ENCODE measurements at places on chromosomes 2 and 18. TPM values are rescaled to one million over a fixed set of nuclear protein-coding genes. Genes with fewer than 3 reads are reported as not detected.

- no peak for DNase-seq
Observed at GRCh38 chr2:11090187-11090586, 65.1 kb upstream of the SLC66A3 start.

DNA sequence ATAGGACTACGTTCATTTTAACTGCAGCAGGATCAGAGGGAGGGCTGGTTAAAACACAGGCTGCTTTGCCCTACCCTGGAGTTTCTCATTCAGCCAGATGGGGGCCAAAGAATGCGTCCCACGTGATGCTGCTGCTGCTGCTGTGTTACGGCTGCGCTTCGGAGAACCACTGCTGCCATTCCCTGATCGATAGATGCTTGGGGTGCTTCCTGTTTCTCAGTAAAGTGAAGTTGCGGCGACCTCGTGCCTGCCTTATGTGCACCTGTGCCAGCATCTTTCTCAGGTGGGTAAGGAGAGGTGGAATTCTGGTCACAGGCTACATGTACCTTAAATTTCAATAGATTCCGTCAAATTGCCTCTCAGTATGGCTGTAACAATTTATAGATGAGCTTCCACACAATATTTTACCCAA lies 24.7 kb upstream of the TOGARAM2 start:
- DNase-seq: peak; percentile 76

DNA sequence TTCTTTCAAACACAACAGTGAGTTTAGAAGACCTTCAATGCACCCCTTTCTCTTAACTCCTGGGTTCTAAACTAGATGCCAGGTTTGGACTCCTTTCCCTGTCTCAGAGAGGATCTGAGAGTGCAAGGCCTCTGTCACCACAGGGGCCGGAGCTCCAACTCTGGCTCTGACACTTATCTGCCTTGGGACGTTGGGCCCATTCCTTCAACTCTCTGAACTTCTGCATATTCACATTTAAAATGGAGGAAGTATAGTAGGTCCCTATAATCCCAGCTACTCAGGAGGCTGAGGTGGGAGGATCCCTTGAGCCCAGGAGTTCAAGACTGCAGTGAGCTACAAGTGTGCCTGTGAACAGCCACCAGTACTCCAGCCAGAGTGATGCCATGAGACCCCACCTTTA lies 44.1 kb upstream of the ZFP36L2 start:
- DNase-seq: no peak

GRCh38 chr2:136242687-136243277 lies 124.8 kb upstream of the CXCR4 start:
- no peak for DNase-seq

DNA sequence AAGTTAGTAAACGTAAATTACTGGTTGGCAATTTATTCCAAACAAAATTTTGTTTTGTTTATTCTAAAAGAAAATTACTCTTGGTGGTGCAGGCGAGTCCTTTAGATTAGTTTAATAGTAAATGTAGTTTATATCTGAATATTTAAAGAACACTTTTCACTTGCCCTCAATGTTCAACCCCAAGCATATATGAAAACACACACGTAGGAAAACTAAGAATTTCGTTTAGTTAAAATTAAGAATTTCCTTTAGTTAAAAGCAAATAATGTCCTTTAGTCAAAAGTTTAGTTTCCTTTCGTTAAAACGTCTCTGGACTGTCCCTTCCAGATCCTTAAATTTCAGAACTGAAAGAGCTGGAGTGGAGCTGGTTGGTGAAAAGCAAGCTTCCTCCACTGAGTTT lies 19.1 kb upstream of the CYTIP start:
- no peak for DNase-seq

- no peak for DNase-seq
Observed at GRCh38 chr2:20551945-20552328, 99.0 kb downstream of the HS1BP3 start.

- no peak for DNase-seq
Observed at GRCh38 chr2:10541775-10542432, 93.8 kb upstream of the ODC1 start.

DNA sequence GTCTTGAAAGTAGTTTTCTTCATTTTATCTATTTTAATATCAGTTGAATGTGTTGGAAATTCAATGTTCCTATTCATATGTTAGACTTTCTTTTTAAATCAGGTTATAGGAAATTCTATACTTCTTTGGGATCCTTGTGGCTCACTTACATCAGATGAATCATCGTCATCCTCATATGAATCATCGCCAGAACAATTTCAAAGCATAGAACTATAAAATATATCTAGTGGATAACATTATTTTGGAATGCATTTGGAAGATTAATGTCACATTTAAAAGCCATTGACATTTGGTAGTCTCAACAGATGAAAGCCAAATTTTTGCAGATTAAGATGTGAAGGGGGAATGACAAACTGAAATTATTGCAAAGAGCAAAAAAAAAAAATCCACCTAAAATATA lies 94.1 kb downstream of the FAM161A start:
- DNase-seq: no peak

DNA sequence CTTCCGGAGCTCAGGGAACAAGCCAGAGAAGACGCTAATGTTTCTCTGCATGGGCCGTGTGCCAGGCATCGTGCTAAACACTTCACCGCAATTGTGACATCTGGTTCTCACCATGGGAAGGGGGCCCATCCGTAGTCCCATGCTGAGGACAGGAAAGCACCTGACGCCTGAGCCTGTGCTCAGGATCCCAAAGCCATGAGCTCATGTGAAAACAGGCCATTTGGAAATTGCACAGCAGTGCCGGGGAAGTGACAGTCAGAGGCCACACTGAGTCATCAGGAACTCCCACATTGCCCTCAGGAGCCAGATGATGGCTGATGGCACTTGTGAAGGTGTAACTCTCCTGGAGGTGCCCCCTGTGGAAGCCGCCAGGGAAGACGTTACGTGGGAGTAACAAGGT lies 141.0 kb downstream of the INHBB start:
- DNase-seq: no peak

DNA sequence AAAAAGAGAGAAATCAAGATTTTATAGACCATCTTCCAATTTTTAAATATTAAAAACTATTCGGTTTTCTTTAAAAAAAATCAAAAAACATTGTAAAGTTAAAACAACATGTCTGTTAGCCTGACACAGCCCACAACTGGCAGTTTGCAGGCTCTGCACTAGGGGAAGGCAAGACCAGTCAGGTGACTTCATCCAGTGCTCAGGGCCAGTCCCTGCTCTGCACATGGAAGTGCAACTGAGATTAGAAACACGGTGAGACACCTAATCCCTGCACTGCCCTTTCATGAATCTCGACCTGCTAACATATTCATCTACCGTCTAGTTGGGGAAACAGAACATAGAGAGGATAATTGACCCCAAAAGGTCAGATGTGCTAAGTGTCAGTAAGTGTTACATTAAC lies 135.2 kb downstream of the BARD1 start:
- no peak for DNase-seq

DNA sequence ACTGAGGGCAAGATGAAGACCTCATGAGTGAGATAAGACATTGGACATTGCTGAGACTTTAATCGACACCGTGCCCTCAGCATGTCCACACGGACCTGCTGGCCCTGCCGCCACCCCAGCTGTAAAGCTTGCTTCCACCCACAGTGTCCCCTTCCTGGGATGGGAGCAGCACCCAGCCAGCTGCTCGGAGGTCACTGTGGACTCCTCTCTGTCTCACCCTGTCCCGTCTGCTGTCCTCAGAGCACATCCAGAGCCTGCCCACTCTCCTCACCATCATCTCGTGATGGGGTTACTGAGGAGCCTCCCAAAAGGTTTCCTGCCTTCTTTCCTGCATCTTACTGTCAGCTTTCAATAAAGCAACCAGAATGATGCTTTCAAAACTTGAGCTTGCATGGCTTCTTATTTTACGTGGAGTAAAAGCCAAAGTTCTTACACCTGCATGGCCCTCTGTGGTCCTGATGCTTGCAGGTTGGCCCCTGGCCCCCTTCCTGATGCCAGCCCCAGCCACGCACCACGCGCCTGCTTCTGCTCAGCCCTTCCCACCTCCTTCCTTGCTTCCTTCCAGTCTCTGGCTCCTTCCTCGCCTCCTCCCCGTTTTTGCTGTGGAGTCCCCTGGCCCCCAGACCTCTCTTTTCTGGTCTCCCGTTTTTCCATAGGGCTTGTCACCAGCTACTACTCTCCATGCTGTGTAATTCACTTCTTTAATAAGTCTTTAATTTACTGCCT lies 67.0 kb downstream of the DGKD start:
- no peak for DNase-seq

CDC42EP3 gene
- total RNA-seq: 19.7 TPM

NYAP2 gene
- 0.07 TPM for total RNA-seq

INPP5D gene
- 4.2 TPM for total RNA-seq

SLC5A7 gene
- total RNA-seq: 0.04 TPM

Data from neural progenitor cell (in vitro differentiated cells).